ENCODE measurements at places on chromosomes 12 and 14. TPM values are rescaled to one million over a fixed set of nuclear protein-coding genes. Genes with fewer than 3 reads are reported as not detected.

DNA sequence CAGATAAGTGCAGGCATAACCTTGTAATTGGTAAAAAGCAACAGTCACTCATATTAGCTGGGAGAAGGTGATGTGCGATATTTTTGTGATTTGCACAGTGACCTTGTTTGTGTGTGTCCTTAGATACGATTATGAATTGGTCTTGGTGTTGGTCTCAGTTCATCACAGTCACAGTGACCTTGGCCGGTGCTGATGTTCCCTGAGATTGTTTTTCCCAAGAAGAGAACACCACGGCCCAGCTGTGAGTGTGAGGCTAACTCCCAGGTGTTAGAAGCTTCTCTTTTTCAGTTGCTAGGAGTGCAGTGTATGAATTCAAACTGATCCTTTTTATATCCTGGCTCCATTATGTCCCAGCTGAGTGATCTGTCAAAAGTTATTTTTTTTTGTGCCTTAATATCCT, 46.2 kb downstream of the TRHDE start:
- no peak overlapping the region for H3K4me3 ChIP-seq
- H3K4me1 ChIP-seq: no peaks in the 10 kb centered on the region
- no peaks in the 10 kb centered on the region for H3K27me3 ChIP-seq
- H3K36me3 ChIP-seq: no peaks in the 10 kb centered on the region

- DNase-seq: no peak
- peaks cover 4% of the 10 kb centered on the region for H3K4me1 ChIP-seq
Observed at GRCh38 chr12:91889910-91890309, 255.7 kb downstream of the BTG1 start.

DNA sequence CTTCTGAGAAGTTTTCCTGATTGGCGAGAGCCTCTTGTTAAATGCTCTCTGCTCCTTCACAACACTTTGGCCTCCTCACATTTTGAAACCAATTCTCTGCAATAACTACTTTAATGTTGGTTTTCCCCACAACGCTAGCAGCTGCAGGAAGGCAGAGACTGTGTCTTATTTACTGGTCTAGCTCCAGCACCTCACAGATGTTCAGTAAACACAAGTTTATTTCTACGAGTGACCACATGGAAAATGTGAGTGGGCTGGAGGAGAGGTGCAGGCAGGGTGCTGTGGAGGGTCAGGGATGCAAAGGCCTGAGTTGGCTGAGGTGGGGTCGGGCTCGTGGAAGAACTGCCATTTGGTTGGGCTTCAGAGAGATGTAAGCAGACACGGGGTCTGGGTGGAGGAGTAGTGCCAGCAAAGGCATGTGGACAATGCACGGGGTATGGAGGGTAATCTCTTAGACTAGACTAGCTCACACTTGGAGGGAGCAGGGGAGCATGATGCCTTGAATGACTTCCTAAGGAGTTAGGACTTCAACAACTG, 117.4 kb upstream of the RTL1 start:
- H3K27ac ChIP-seq: no peak overlapping the region
- DNase-seq: no peak
- H3K4me1 ChIP-seq: no peaks in the 10 kb centered on the region

VRTN gene
- total RNA-seq: not detected

DNA sequence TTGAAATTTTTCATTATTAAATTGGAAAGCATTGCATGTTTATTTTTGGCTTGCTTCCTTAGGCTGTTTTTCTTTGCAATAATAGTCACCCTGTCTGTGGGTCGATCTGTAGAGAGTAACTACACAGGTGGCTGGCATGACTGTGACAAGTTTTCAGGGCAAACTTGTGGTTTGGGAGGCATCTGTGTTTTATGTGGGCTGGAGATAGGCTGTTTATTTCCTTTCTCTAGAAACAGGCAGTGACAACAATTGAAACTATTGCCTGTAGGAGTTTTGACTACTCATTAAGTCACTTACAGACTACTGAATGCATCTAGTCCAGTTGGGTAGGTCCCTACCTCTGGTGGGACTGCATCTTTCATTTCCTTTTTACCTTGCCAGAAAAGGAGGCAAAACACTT, 155.6 kb downstream of the DYRK2 start:
- no peak overlapping the region for H3K27ac ChIP-seq
- peak; percentile 76 for DNase-seq
- peaks cover 27% of the 10 kb centered on the region for H3K4me1 ChIP-seq
- peaks cover 4% of the 10 kb centered on the region for H3K27me3 ChIP-seq

All from activated CD4-positive, alpha-beta T cell treated with anti-CD3 and anti-CD28 coated beads for 36 hours (primary cell).